ENCODE measurements at places on chromosomes 16 and 17.

DNA sequence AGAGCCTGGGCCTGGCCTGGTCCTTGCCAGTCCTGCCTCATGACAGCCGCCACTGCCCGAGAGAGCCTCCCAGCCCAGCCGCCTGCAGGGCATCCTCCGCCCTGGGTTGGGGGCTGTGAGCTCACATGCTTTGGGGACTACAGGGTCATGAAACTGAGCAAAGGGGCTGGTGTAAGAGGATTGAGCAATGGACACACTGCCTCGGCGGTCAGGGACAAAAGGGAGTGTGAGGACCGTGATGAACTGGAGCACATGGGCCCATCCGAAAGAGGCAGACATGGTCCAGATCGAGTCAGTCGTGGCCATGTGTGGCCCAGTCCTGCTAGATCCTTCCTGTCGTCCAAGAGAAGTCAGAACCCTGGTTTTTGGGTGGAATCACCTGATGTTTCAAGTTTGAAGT, 52.3 kb downstream of the GSG1L start:
- no peak for DNase-seq

DNA sequence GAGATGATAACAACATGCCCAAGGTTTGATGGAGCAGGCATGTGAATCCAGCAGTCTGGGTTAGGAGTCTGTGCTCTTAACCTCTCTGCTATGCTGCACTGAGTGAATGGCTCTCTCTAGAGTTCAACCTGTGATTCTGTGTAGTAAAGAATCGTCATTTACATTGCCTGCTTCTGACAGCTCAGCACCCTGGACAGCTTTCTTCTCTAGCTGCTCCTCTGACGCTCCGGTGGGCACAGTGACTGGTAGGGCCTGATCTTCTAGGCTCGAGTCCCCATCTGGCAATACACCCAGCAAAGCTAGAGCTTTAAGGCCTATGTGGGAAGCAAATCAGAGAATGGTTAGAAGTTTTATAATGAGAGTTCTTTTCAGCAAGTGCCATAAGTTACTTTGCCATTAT, 85.3 kb upstream of the ATP2A3 start:
- DNase-seq: no peak

- DNase-seq: no peak
Measured at GRCh38 chr17:57938061-57938502, 17.1 kb downstream of the CUEDC1 start.

GRCh38 chr16:66578651-66579531, at the start of gene CMTM2:
TSS of gene CMTM2 (plus strand) at chr16:66579463. CDS start at chr16:66579608, 145 bp downstream.
- DNase-seq: no peak

- no peak for DNase-seq
Measured at GRCh38 chr17:66582373-66583111, 252.4 kb upstream of the CACNG5 start.

DNA sequence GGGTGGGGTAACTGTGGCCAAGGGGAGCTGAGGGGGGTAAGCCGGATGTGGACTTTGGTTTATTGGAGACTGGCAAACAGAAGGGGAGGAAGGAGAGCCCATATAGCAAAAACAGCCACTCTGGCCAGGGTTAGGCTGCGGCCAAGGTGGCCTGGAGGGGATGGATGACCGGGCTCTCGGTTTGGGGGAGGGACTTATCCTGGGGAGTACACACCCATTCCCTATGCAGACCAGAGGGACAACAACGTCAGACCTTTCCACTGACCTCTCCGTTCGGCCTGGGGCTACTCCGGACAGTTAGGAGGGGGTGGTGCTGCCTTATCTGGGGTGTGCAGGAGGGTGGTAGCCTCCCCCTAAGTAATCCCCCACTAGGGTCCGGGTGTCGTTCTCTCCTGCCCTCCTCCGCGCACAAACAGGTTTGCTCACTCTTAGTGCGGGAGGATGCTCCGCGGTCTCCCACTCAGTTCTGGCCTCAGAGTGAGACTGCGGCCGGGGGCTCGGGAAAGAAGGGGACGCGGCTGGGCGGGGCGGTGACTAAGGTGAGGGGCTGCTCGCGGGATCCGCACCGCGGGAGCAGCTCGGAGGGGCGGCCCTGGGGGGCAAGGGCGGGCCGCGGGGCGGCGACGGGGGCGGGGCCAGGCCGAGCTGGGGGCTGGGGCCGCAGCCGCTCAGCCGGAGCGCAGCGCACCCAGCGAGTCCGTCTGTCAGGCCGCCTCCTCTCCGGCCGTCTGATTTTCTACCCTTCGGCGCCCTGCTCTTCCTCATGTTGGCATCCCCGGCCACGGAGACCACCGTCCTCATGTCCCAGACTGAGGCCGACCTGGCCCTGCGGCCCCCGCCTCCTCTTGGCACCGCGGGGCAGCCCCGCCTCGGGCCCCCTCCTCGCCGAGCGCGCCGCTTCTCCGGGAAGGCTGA, at the start of gene WNK4:
Gene WNK4, plus strand, starts transcription at position 675 of the 915 bp plus-strand sequence. Its CDS starts 89 bp downstream, at position 764.
- no peak for DNase-seq

GRCh38 chr16:72159386-72159785, 12.6 kb downstream of the PMFBP1 start:
- no peak for DNase-seq

- DNase-seq: no peak
Measured at GRCh38 chr16:23013484-23013883, 135.8 kb downstream of the USP31 start.

DNA sequence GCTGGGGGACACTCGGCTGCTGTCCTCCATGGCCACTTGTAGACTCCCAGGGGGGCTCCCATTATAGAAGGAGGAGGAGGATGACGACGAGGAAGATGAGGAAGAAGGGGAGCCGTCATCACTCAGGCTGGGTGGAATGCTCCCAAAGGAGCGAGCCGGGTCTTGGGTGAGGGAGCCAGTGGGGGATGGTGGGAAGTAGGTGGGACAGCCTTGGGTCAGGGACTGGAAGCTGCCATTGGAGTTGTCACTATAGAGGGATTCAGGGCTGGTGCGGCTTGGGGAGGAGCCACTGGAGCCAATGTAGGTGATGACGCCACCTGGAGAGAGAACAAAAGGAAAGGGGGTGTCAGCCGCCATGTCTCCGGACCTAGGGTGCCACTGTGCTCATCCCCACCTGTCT, 3.3 kb downstream of the NR1D1 start:
- DNase-seq: no peak

GRCh38 chr16:55052741-55053415, 122.2 kb downstream of the IRX5 start:
- DNase-seq: no peak

DNA sequence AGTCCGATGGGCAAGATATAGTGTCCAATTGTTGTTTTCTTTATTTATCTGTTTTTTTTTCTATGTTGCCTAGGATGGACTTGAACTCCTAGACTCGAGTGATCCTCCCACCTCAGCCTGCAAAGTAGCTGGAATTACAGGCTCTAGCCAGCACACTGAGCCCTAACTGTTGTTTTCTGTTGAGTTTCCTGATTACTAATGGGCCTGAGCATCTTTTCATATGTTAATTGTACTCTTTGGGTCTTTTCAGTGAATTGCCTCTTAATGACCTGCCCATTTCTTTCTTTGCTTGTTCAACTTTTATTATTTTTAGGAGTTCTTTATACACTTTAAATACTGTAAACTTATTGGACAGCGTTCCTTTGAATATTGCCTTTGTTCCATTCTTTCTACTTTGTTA, 213.0 kb downstream of the HS3ST3B1 start:
- no peak for DNase-seq

GRCh38 chr17:76131692-76132573, 9.1 kb downstream of the FOXJ1 start:
- DNase-seq: no peak

DNA sequence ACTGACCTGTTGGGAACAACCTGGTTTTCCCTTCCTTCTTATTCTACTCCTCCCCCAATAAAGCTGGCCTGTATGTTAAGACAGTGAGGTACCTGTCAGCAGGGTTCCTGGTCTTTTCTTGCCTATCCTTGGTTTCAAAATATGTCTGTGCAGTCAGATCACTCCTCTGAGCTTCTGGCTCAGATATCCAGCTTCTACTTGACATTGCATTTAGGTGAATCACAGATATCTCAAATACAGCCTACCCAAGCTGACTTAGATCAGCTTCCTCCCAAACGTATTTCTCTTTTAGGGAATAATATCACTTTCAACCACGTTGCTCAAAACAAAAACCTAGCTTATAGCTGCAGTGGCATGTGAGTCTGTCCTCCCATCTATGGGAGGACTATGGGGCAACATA, 48.7 kb downstream of the TEX14 start:
- DNase-seq: no peak

- DNase-seq: no peak
Measured at GRCh38 chr17:63538693-63539595, 11.3 kb upstream of the DCAF7 start.

DNA sequence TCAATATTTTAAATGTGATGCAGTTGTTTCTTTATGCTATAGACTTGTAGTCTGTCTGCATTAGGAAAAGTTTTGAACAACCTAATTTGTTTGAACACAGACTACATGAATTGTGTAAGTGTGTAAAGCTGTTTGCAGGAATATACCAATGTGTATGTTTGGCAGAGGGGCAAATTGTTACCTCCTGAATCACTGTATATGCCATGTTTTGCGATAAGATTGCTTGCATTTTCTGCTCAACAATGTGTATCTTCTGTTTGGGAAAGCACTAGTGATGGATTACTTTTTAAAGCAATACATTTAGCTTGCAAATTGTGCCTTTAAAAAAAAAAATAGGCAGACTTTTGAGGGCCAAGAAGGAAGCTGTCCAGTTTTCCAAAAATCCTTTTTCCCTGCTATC, 14.6 kb downstream of the RBBP6 start:
- DNase-seq: no peak

DNA sequence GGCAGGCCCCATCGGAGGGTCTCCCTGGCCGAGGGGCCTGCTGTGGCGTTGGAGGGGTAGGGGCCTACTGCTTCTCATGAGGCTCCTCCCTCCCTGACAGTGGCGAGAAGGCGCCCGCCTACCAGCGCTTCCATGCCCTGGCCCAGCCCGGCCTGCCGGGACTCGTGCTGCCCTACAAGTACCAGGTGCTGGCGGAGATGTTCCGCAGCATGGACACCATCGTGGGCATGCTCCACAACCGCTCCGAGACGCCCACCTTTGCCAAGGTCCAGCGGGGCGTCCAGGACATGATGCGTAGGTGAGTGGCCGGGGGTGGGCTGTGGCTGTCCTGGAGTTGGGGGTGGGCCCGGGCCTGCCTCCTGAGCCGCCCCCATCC, 1.7 kb downstream of the CDT1 start:
- DNase-seq: no peak

- DNase-seq: no peak
Measured at GRCh38 chr16:78281115-78281514, 181.7 kb downstream of the WWOX start.

GRCh38 chr17:79749156-79749815, 18.5 kb downstream of the ENPP7 start:
- no peak for DNase-seq

GRCh38 chr17:18038149-18038850, 668 bp downstream of the ATPAF2 start:
- no peak for DNase-seq

DNA sequence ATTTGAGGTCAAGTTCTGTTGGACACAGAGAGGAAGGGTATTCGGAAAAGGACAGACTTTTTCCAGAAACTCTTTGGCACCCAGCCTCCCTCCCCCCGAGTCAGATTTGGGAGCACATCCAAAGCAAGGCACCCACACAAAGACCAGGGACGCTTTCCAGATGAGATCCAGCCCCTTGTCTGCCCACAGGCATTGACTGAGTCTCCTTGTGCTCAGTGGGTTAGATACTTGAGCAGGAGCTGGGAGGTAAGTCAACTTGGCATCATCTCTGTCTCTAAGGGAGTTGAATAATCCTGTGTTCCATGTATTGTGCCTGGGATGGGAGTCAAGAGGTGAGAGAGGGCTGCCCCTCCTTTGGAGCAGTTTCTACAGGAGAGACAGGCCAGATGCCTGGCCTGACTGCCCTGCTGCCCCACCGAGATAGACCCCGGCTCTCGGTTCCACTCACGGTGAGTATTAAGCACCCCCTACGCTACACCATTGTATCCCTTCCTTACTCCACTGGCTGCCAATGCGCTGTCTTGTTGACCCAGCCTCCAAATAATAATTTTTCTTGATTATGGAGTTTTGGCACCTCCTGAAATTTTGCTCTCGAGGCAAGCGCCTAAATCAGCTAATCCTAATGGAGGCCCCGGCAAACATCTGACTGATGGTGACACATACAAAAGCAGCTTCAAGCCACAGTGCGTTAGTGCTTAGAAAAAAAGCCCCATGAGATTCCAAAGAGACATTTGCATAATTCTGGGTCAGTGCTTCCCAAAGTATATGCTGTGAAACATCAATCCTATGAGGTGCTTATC, 29.6 kb upstream of the MAP3K14 start:
- DNase-seq: no peak

GRCh38 chr16:59634951-59635350, 900.8 kb upstream of the GOT2 start:
- no peak for DNase-seq

- DNase-seq: no peak
Measured at GRCh38 chr17:74832421-74832820, 27.3 kb downstream of the GRIN2C start.

- no peak for DNase-seq
Measured at GRCh38 chr17:38825762-38826247, 684 bp upstream of the CWC25 start.

GRCh38 chr17:77311371-77311981, 170.7 kb downstream of the SEC14L1 start:
- no peak for DNase-seq

DNA sequence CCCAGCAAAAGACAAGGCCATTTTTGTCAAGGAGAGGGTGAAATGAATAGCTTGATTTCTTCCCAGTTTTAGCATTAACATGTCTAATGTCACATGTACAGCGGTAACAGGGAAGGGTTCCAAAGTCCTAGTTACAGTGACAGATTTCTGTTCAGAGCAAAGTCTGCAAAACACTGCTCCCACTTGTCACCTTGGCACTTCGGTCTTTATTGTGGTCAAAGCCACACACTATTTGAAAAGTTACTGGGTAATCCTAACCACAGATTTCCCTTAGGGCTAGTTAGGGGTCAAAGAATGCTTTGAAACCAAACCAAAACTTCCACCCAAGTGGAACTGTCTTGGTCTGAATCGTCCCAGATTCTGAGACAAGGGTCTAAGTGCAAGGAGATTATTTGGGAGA, 455.6 kb downstream of the HS3ST3B1 start:
- no peak for DNase-seq

DNA sequence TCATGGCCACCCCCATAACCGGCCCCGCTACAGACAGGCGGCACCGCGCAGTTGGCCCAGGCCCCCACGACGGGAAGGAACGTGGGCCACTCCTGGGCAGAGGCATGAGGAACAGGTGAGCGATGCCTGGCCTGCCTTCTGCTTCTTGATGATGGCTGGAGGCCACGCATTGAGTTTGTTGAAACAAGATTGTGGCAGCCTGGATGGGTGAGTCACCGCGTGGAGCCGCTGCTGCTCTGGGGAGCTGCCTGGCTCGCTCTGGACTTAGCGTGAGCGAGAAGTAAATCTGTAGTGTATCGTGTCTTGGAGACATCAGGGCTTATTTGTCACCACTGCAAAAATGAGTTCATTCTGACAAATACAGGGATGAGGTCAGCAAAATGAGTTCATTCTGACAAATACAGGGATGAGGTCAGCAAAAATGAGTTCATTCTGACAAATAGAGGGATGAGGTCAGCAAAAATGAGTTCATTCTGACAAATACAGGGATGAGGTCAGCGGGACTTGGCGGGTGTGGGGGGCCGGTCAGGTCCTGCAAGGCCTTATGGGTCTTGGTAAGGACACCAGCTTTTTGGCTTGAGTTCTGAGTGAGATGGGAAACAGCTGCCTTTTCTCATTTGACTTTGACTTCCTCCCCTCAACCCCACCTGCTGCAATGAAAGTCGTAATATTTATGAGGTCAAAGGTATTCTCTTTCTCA, 93.0 kb downstream of the SEC14L1 start:
- DNase-seq: no peak

All from activated T-helper 1 cell treated with Interleukin-2 at 50 U/mL for 16 hours (primary cell).